ENCODE measurements at places on chromosomes 7 and 10. TPM values are rescaled to one million over a fixed set of nuclear protein-coding genes. Genes with fewer than 3 reads are reported as not detected.

ERVW-1 gene
- 3.2 TPM for polyA plus RNA-seq

ZNF722 gene
- not detected for polyA plus RNA-seq

BHLHA15 gene
- not detected for polyA plus RNA-seq

GIMAP7 gene
- polyA plus RNA-seq: 13.0 TPM

- no peak for DNase-seq
These were observed 11.8 kb downstream of the OSBPL3 start for GRCh38 chr7:24968165-24968564.

- DNase-seq: no peak
These were observed 202.4 kb downstream of the ADAM12 start for GRCh38 chr10:126185676-126186447.
